ENCODE measurements at places on chromosomes 16 and 17.

GRCh38 chr16:10942352-10943063, at the start of gene DEXI:
TSS of gene DEXI (minus strand) at chr16:10942468. CDS start at chr16:10942005, 463 bp downstream.
- peak; percentile 100 for DNase-seq

DNA sequence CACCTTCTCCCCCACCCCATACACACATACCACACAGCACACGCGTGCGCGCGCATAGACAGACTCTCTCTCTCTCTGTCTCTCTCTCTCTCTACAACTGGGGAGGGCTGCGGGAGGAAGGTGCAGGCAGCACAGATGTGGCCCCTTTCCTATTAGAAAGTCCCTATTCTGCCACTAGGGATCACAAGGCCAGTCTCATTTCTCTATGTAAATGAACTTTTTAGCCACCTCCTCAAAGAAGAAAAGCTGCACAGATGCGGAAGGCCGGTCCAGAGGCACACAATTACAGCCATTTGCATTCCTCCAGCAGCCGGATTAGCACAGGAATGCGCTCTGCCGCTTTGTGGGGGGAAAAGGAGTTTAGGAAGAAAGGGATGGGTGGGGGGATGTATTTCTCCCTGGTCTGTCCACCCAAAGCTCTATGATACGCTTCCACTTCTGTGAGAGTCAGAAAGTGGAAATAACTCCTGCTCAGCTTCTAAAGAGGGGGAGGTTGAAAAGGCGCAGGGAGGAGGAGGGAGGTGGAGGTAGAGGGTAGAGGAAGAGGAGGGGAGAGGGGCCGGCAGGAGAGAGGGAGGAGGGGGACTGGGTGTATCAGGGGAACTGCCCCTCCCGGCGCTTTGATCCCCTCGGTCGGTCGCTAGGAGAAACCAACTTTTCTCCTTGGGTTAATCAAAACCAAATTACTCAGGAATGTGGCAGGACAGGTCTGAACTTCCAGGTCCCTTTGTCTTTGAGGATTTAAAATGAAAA, 11.7 kb downstream of the ZFHX3 start:
- no peak for DNase-seq

- DNase-seq = no peak
Measured at GRCh38 chr16:47046726-47047523, 73.5 kb upstream of the DNAJA2 start.

DNA sequence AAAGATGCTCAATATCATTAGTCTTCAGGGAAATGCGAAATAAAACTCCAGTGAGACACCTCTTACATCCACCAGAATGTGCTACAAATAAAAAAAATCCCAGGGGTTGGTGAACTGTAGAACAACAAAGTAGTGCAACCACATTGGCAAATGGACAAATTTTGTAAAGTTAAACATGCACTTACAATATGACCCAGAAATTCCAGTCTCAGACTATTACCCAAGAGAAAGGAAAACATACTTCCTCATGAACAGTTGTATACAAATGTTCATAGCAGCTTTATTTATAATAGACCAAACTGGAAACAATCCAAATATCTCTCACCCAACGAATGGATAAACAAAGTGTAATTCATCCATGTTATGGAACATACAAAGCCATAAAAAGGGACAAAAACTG, 239.5 kb downstream of the ABCC12 start:
- no peak for DNase-seq

- no peak for DNase-seq
Measured at GRCh38 chr17:78010759-78011158, 52.3 kb downstream of the TNRC6C start.

GRCh38 chr16:81035975-81036750, 521 bp downstream of the ATMIN start:
- peak; percentile 67 for DNase-seq

GRCh38 chr16:6852643-6853225, 479.9 kb upstream of the RBFOX1 start:
- no peak for DNase-seq

GRCh38 chr17:47776330-47777197, 43.5 kb downstream of the TBX21 start:
- DNase-seq = peak; percentile 76

GRCh38 chr17:1997289-1997926, 27.7 kb downstream of the RTN4RL1 start:
- DNase-seq = no peak

- no peak for DNase-seq
Measured at GRCh38 chr16:2825906-2826305, 4.2 kb upstream of the ZG16B start.

DNA sequence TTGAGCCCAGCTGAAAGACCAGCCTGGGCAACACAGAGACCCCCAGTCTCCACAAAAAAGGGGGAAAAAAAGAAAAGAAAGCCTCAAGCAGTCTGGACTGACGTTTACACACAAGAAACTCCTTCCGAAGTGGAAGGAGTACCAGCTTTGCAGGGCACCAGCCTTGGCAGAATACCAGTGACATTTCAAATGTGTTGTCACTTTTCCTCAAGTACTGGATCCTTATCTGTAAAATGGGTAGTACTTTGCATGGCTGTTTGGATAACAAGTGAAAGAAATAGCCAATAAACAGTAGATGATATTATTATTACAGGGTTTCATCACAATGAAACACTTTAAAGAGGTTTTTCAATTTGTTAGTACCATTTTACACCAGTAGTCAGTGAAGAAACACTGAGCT, 14.2 kb downstream of the YWHAE start:
- DNase-seq = no peak

DNA sequence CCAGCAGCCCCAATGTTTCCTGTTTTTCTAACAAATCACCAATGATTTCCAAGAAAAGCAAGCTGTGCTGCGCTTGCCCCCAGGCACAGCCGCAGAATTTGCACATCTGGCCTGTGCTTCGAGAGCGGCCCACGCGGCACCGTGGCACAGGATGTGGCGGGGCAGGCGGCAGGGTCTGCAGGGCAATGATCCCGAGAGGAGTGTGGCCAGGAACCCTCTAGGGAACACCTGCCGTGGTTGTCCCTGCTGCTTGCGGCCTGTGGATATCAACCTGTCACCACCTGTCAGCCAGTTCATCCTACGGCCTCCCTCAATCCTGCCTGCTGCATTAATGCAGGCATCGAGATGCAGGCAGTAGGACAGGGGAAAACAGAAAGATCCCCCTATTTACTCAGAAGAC, 24.0 kb downstream of the PIK3R5 start:
- DNase-seq = no peak

DNA sequence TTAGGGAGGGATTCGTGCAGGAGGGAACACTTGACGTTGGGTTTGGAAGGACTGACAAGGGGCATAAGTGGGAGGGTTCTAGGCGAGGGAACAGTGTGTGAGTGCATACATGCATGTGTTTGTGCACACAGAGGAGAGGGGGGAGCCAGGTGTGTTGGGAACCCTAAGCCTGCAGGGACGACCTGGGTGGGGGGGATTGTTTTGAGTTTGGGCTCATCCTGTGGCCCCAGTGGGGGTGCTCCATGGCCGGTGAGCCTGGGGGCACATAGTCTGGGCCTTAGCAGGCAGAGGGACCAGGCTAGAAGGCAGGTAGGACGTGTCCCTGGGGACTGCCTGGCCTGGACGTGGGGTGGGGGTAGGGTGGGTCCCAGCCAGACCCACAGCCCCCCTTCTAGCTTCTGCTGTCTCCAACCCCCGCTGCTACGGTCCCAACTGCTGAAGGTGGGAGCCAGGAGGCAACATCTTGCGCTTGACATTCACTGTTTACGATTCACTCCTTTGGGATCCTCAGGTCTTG, 11.9 kb upstream of the RASD1 start:
- no peak for DNase-seq

DNA sequence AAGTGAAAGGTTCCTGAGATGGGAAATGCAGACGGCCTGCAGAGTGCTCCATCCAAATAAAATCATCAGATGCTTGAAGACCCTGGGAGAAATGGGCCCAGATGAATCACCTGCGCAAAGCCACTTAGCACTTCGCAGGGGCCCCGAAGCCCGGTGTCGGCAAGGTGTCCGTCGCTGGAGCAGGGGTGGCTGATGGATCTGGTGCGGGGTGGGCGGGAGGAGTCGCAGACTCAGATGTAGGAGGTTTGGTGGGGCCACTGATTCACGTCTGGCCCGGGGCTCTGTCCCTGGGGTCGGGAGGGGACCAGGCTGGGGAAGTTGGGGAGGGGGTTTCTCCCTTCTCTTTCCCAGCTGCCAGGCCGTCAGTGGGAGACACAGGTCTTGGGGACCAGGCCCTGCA, 21.6 kb upstream of the SSTR5 start:
- no peak for DNase-seq

GRCh38 chr17:32588982-32589381, 102.2 kb downstream of the CDK5R1 start:
- no peak for DNase-seq

GRCh38 chr16:46688654-46689364, at the start of gene VPS35:
TSS of gene VPS35 (minus strand) at chr16:46689178. CDS start at chr16:46689133, 45 bp downstream.
- peak; percentile 98 for DNase-seq

DNA sequence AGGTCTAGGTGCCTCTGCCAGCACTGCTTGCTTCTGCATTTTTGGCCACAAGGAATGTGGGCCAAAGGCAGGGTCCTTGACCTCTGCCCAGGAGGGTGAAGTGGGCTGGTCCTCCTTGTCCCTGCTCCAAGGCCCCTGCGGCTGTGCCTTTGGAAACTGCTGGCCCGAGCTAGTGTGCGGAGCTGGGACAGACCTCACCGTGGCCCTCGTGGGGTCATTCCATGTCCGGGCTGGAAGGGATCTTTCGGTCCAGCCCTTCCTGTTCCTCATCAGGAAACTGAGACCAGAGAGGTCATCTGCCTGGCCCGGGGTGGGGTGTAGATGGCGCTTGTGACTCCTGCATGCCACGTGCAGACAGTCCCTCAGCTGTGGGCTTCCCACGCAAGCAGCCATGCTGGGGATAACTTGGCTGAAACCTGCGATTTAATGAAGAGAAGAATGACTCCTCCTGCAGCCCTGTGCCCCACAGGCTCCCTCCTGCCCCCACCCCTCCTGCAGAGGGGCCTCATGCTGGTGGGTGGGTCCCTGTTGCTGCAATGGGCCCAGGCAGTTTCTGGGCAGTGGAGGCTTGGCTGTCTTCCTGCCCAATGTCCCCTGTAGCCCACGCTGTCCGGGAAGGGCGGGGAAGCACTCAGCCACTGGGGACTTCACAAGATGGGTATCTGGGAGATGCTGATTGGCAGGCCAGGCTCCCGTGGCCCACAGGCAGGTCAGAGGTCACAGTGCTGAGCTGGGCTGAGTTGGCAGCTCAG, 245.2 kb downstream of the SEC14L1 start:
- DNase-seq = no peak

DNA sequence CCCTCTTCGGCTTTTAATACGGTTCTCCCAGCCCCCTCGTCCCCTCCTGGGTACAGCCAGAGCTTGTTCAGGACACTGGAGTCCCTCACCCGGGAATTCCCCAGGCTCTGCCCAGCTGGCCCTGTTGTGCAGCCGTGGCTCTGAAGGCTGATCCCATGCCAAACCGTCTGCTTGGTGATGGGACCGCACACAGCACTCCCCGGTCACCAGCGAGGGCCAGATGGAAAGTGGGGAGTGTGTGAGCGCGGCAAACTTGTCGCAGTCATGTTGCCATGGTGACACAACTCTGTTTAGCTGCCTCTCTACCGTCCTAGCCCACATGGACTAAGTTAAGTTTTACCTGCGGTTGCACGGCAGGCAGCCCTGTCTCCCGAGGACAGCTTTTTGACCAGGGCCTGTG, 107.9 kb downstream of the RAP1GAP2 start:
- DNase-seq = no peak

Data from GM03348 (cell line).